Activated T-helper 2 cell treated with anti-CD3 and anti-CD28 coated beads, Interferon-gamma antibody, Interleukin-2, Interleukin-4, amounts not matched to agents 10 μg/mL and 5 μg/mL and 100 μg/mL, durations not matched to agents 14 hours and 24 hours and 36 hours (primary cell): ENCODE measurements at places on chromosomes 12 and 14. TPM values are rescaled to one million over a fixed set of nuclear protein-coding genes. Genes with fewer than 3 reads are reported as not detected.
A peak's percentile ranks its signal among the peaks of the same experiment; 100 is the strongest.

- no peaks in the 10 kb centered on the region for H3K36me3 ChIP-seq
- no peaks in the 10 kb centered on the region for H3K4me1 ChIP-seq
- no peak overlapping the region for H3K27ac ChIP-seq
Observed at GRCh38 chr14:56271970-56272369, 153.8 kb downstream of the PELI2 start.

DNA sequence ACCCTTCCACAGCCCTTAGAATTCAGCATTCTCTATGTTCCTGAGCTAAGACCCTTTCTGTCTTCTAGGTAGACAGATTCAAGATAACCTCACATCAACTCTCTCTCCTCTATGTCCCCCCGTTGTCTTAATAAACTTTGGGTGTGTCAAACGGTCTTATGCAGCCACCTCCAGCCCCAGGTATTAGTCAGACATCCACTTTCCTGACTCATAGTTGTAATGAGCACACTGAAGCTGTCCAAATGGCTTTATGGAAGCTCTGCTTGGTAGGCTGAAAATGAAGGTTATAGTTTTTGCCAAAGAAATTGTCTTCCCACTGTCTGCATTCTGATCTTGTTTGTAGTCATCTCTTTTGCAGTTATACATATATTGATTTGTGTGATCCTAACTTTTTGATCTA, 482.0 kb downstream of the RMST start:
- no peak overlapping the region for H3K4me3 ChIP-seq
- no peaks in the 10 kb centered on the region for H3K4me1 ChIP-seq
- H3K36me3 ChIP-seq, result no peaks in the 10 kb centered on the region

- peaks cover 56% of the 10 kb centered on the region for H3K36me3 ChIP-seq
- H3K27ac ChIP-seq, result no peak overlapping the region
- H3K4me3 ChIP-seq, result no peak overlapping the region
Observed at GRCh38 chr14:33933386-33933933, 17.4 kb downstream of the EGLN3 start.

- peak overlapping the region; percentile 80 for H3K4me3 ChIP-seq
- H3K36me3 ChIP-seq, result no peaks in the 10 kb centered on the region
- H3K4me1 ChIP-seq, result peaks cover 26% of the 10 kb centered on the region
- H3K27ac ChIP-seq, result no peak overlapping the region
Observed at GRCh38 chr14:22887990-22888378, 5.0 kb downstream of the REM2 start.

The ESPL1 gene
- 72.6 and 75.3 TPM in 2 replicates for total RNA-seq

The HCAR2 gene
- total RNA-seq, result 0.16 TPM in 2 replicates

GRCh38 chr12:53603804-53604203, 22.4 kb downstream of the ATF7 start:
- no peaks in the 10 kb centered on the region for H3K27me3 ChIP-seq
- no peak overlapping the region for H3K27ac ChIP-seq
- H3K4me3 ChIP-seq, result no peak overlapping the region
- H3K4me1 ChIP-seq, result peaks cover 13% of the 10 kb centered on the region
- no peak for DNase-seq

The GPR137C gene
- 0.07 and 0.27 TPM in 2 replicates for total RNA-seq

DNA sequence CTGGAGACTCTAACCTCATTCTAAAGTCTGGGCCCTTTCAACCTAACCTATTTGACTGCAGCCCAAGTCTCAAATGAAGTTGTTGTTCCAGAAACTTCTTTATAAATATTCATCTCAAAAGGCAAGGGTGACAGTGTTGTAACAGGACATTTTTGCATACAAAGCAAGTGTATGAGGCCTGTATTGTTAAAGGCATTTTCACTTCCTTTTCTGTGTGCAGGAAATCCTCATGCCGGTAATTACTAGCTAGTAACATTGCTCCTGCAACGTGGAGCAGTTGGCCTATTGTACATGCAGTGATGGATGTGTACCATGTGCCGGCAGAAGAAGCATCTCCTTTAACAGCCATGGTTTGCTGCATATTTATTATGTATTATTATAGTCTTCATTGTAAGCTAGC, 156.5 kb upstream of the RMST start:
- H3K4me3 ChIP-seq, result no peak overlapping the region
- H3K36me3 ChIP-seq, result no peaks in the 10 kb centered on the region
- no peaks in the 10 kb centered on the region for H3K4me1 ChIP-seq
- no peak for DNase-seq
- H3K27me3 ChIP-seq, result peaks cover 13% of the 10 kb centered on the region

DNA sequence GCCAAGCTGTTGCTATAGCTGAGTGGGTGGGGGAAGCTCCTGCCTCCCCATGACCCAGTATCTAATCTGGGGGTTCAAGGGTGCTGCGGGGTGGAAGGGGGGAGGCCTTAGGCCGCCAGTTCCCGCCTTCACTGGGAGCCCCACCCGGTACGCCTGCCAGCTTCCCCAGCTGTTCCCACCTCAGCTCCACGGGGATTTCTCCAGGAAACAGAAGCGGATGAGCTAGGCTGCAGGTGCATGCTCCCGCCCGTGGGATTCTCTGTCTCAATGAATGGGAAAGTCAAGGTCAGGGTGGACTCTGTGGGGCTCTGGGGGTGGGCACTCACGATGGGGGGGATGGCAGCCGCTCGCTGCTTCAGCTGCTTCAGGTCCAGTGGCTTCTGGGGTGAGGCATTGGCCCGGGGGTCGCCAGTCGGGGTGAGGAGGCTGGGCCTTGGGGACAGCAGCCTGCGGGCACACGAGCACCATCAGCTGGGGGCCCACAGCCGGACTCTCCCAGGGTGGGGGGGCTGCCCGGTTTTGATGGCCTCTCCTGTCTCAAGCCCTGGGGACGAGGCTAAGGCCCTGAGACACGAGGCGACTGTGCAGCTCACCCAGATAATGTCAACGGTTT, 68.6 kb downstream of the RFLNA start:
- H3K4me3 ChIP-seq, result no peak overlapping the region
- DNase-seq, result no peak
- no peaks in the 10 kb centered on the region for H3K4me1 ChIP-seq

DNA sequence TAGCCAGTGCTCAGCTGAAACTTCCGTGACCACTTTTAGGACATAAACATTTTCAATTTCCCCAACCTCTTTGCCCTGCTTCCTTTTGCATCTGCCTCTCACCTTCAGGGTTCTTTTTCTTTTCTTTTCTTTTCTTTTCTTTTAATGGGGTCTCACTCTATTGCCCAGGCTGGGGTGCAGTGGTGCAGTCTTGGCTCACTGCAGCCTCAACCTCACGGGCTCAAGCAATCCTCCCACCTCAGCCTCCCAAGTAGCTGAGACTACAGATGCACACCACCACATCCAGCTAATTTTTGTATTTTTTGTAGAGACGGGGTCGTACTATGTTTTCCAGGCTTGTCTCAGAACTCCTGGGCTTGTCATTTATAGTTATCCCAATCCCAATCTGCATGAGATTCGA, 4.7 kb upstream of the LRP10 start:
- DNase-seq, result no peak
- H3K36me3 ChIP-seq, result no peaks in the 10 kb centered on the region
- H3K27ac ChIP-seq, result no peak overlapping the region
- peaks cover 7% of the 10 kb centered on the region for H3K27me3 ChIP-seq

The TAS2R43 gene
- total RNA-seq, result 1.1 and 1.8 TPM in 2 replicates

GRCh38 chr12:67477681-67478265, 170.8 kb upstream of the DYRK2 start:
- peaks cover 10% of the 10 kb centered on the region for H3K27me3 ChIP-seq
- no peak for DNase-seq
- H3K4me1 ChIP-seq, result peaks cover 2% of the 10 kb centered on the region
- H3K36me3 ChIP-seq, result no peaks in the 10 kb centered on the region
- H3K4me3 ChIP-seq, result no peak overlapping the region

- no peak overlapping the region for H3K27ac ChIP-seq
- H3K4me1 ChIP-seq, result peaks cover 33% of the 10 kb centered on the region
- H3K27me3 ChIP-seq, result no peaks in the 10 kb centered on the region
- no peaks in the 10 kb centered on the region for H3K36me3 ChIP-seq
- no peak overlapping the region for H3K4me3 ChIP-seq
- no peak for DNase-seq
Observed at GRCh38 chr12:646442-647384, 16.5 kb downstream of the NINJ2 start.

The ACYP1 gene
- total RNA-seq, result 42.8 and 43.5 TPM in 2 replicates

GRCh38 chr12:11885261-11886038, 185.3 kb upstream of the BCL2L14 start:
- H3K27ac ChIP-seq, result no peak overlapping the region
- peaks cover 19% of the 10 kb centered on the region for H3K4me1 ChIP-seq
- H3K4me3 ChIP-seq, result no peak overlapping the region
- DNase-seq, result no peak
- peaks cover 90% of the 10 kb centered on the region for H3K36me3 ChIP-seq

DNA sequence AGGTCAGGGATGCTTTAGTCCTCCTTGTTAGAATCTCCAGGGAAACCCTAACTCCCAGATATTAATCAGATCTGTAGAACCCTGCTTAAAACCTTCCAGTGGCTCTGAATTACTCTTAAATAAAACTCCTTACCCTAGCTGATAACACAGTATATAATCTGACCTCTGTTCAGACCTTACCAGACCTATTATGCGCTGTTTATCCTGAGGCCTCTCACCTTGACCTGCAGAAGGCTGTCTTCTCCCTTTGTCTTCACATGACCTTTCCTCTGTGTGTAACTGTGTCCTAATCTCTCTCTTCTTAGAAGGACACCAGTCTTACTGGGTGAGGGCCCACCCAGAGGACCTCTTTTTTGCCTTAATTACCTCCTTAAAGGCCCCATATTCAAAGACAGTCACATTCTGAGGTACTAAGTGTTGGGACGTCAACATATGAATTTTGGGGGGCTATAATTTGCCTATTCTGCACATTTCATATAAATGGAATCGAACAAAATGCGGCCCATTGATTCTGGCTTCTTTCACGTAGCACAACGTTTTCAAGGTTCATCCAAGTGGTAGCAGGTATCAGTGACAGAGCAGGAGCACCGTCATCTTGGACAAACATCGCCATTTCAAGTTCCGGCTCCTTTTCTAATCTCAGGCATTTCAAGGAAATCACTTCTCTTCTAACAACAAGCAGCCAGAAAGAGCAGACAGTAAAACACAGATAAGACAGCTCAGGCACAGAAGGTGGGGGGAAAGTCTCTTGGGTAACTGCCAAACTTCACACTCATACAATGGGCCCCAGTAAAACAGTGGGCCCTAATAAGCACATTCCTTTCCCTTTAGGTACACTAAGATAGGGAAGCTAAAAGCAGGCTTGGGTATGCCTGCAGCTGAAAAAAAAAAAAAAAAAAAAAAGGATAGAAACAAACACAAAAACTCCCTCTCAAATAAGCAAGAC, 200.2 kb upstream of the NUDT4 start:
- no peak overlapping the region for H3K27ac ChIP-seq
- H3K4me3 ChIP-seq, result no peak overlapping the region
- peaks cover 2% of the 10 kb centered on the region for H3K4me1 ChIP-seq
- no peaks in the 10 kb centered on the region for H3K27me3 ChIP-seq
- no peaks in the 10 kb centered on the region for H3K36me3 ChIP-seq

The AKAP5 gene
- 2.3 and 2.5 TPM in 2 replicates for total RNA-seq

DNA sequence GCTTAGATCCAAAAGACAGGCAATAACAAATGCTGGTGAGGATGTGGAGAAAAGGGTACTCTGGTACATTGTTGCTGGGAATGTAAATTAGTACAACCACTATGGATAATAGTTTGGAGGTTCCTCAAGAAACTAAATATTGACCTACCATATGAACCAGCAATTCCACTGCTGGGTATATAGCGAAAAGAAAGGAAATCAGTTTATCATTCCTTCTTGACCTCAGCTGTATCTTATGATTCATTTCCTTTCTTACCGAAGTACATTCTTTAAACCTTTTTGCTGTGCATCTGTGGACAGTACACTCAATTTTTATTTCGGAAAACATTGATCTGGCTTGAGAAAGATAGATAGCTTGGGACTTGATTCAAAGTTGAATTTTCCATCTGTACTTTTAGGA, 183.2 kb upstream of the LRFN5 start:
- no peaks in the 10 kb centered on the region for H3K27me3 ChIP-seq
- H3K36me3 ChIP-seq, result no peaks in the 10 kb centered on the region
- no peak overlapping the region for H3K4me3 ChIP-seq
- H3K4me1 ChIP-seq, result no peaks in the 10 kb centered on the region
- no peak overlapping the region for H3K27ac ChIP-seq
- DNase-seq, result no peak

DNA sequence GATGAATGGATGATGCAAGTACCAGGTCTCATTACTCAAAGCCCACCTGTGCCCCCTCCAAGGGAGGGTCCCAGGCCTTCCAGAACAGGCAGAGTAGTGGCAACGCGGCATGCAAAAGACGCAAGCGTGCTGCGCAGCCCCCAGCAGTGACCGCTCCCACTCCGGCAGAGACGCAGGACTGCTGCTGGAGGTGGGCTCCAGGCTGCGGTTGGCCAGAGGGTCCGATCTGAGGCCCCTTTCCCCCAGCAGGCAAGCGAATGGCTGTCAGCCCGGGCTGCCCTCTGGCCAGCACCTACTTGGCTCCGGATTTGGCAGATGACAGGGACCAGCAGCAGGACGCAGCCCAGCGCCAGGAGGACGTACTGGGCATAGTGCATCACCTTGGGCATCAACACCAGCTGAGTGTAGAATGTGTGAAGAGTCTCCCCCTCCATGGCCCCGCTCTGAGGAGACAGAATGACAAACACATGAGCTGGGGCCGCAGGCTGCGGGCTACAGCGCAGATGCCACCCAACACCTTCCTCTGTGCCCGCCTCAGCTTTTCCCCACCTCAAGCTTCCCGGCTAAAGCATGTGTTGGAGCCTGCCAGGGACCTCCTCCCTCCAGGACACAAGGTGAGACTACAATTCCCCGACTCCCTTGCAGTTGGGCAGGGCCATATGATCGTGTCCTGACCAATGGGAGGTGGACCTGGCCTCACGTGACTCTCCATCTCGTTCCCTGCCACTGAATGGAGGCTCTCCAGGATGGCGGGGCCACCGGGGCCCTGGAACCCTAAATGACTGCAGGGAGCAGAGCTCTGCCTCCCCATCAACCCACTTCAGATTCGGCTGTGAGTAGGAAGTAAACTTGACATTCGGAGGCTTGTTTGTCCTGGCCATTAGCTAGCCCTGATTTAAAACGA, 77.4 kb downstream of the SCARB1 start:
- no peak for DNase-seq
- H3K4me1 ChIP-seq, result no peaks in the 10 kb centered on the region
- H3K27ac ChIP-seq, result no peak overlapping the region
- no peaks in the 10 kb centered on the region for H3K27me3 ChIP-seq
- H3K36me3 ChIP-seq, result peaks cover 3% of the 10 kb centered on the region
- H3K4me3 ChIP-seq, result no peak overlapping the region
